NCI-H1092 treated with DMSO at 0.1 percent for 48 hours (cell line): ENCODE measurements at places on chromosomes 7 and 10.

DNA sequence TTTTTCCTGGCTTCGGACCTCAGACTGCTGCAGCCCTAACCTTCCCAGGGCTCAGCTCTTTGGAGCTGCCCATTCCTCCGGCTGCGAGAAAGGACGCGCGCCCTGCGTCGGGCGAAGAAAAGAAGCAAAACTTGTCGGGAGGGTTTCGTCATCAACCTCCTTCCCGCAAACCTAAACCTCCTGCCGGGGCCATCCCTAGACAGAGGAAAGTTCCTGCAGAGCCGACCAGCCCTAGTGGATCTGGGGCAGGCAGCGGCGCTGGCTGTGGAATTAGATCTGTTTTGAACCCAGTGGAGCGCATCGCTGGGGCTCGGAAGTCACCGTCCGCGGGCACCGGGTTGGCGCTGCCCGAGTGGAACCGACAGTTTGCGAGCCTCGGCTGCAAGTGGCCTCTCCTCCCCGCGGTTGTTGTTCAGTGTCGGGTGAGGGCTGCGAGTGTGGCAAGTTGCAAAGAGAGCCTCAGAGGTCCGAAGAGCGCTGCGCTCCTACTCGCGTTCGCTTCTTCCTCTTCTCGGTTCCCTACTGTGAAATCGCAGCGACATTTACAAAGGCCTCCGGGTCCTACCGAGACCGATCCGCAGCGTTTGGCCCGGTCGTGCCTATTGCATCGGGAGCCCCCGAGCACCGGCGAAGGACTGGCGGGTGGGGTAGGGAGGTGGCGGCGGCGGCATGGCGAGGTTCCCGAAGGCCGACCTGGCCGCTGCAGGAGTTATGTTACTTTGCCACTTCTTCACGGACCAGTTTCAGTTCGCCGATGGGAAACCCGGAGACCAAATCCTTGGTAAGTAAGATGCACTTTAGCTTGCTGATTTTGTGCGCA lies at the start of gene PLXDC2:
TSS of gene PLXDC2 (plus strand) at position 22 of the 820 bp plus-strand sequence.
- DNase-seq = no peak

GRCh38 chr7:95027234-95027872 lies 120.0 kb downstream of the PPP1R9A start:
- peak; percentile 27 for DNase-seq

- DNase-seq = no peak
Measured at GRCh38 chr7:115340828-115341227, 418.9 kb downstream of the MDFIC start.

GRCh38 chr7:90484706-90485105 lies 15.3 kb downstream of the PTTG1IP2 start:
- DNase-seq = no peak

GRCh38 chr10:98296524-98296923 lies 28.5 kb upstream of the LOXL4 start:
- DNase-seq = no peak

- DNase-seq = no peak
Measured at GRCh38 chr10:95664543-95664942, 8.0 kb upstream of the ALDH18A1 start.

DNA sequence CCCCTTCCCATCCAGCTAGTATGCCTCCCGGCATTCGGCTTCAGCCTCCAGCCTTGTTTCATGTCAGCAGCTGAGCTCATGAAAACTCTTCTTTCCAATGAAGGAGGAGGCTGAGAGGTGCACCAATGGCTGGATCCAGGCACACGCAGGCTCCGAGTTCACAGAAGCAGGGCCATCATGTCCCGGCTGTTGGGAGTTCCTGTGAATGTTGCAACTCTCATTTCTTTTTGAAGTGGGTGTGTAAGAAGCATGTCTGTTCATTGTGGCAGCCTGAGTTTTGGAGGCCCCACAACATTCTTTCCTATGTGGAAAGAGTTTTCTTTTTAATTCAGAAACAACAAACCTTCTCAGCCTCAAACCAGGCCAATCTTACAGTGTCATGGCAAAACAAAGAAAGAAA lies 89.7 kb downstream of the PTPRE start:
- DNase-seq = no peak

DNA sequence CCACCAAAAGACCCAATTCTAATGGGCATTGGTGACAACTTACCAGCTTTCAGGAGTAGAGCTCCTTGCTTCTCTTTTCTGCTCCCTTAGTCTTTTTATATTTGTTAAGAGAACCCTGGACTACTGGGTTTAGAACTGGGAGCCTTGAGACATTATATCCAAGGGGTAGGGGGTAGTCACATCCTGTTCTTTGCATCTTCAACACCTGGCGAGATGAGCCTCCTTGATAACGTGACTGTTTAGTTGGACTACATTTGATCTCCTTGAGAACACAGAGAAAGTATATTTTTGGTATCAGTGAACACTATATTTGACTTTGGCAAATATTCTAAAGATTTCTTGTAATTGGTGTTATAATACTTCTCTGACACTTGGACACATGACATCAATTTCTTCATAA lies 9.0 kb upstream of the SMNDC1 start:
- DNase-seq = no peak

DNA sequence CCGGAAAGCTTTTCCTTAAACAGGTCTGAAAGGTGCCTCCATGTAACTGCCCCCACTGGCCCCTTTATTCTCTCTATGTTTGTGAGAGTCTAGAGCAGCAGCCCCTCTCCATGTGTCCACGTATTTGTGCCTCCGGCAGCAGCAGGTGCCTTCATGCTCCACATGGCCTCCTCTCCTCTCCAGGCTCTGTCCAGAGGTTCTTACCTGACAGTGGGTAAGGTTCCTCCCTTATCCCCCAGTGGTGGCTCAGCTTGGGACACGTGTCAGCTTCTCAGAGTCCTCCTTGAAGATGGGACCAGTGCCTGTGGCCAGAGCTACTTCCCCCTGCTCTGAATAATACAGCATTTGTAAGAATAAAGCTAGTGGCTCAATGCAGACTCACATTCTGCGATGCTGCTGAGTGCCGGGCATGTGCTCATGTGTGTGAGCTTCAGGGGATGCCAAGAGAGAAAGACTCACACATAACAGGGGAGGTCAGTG lies 7.9 kb downstream of the CALML3 start:
- DNase-seq = no peak

DNA sequence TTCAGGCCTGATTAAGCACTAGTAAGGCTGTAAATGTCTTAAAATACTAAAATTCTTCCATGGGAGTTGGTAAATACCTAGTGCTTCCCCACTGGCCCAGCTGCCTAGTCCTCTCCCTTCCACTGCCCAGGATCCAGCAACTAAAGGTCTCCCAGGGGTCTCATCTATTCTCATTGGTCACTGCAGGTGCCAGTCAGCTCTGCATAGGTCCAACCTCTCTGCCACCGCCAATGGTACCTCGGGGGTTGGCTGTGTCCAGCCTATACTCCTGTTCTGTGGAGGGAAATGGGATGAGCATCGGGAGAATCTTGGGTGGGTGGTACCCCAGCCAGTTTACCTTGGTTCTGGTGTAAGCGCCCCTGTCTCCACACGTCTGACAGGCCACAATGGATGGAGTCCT lies 6.1 kb upstream of the CREB5 start:
- DNase-seq = no peak

DNA sequence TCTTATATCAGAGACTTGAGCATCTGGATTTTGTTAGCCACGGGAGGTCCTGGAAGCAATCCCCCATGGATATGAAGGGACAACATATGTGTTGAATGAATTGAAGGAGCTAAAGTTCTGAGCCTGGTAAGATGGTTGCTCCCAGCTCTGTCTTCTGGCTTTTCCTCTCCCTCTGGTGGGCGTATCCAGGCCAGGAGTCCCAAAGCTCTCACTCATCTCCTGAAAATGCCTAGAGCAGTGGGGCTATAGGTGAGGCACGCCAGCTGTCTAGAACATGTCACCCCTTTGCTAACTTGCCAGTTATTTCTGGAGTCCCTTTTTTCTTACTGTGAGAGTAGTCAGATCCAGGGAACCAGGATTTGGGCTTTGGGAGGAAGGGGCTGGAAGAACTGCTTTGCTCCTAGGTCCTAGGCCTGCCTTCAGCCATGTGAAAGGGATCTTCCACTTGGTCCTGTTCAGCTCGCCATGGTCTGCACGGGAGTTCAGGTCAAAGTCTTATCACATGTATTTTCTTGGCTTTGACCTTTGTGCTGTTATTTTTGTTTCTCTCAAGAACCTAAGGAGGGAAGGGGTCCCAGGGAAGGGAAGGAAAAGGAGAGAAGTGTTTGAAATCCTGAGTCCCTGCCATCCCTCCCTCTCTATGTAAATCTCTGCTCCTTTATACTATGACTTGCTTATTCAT lies 73.6 kb downstream of the MINPP1 start:
- DNase-seq = no peak

- DNase-seq = no peak
Measured at GRCh38 chr7:148835854-148836253, 48.2 kb downstream of the EZH2 start.

DNA sequence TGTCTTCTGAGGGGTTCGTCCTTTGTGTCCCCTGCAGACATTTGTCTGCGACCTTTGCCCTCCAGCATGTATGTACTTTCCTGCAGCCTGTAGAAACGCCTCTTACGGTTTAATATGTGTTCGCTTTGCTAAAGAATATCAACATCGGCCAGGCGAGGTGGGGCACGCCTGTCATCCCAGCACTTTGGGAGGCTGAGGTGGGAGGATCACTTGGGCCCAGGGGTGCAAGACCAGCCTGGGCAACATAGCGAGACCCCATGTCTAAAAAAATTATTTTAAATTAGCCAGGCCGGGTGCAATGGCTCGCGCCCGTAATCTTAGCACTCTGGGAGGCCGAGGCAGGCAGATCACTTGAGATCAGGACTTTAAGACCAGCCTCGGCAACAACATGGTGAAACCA lies 15.5 kb downstream of the ALKBH4 start:
- no peak for DNase-seq

- no peak for DNase-seq
Measured at GRCh38 chr7:18133921-18134320, 106.3 kb upstream of the PRPS1L1 start.

DNA sequence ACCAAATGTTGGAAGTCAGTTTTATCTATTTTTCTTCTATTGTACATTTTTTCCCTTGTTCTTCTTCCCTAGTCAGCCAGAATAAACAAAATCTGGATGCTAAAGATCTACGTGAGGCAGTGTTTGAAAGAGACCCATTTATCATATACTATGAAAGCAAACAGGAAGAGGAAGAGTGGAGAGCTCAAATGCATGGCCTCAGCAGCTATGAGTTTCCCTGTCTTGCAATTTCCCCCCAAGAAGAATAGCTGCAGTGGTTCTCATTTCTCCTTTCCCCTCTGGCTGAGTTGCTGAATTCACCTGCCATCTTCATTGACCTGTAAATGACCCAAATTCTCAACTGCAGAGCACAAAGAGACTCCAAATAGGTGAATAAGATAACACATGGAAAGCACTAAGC lies 347.1 kb upstream of the NRP1 start:
- no peak for DNase-seq

GRCh38 chr7:112616295-112616694 lies 135.5 kb downstream of the LSMEM1 start:
- DNase-seq = no peak

DNA sequence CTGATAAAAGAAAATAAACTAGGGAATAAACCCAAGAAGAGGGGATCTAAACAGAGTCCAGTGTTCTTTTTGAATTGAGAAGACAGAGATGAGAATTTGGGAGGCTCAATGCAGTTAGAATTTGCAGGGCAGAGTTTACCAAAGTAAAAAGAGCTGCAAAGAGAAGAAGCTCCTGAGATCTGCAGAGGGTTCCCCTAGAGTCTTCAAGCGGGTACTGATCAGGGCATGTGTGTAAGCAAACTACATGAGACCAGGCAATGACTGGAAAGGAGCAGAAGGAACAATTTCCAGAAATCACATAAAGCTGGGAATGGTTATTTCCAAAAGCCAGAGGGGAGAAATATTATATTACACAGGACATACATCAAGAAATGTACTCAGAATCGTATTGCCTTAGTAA lies 58.1 kb upstream of the TES start:
- no peak for DNase-seq

DNA sequence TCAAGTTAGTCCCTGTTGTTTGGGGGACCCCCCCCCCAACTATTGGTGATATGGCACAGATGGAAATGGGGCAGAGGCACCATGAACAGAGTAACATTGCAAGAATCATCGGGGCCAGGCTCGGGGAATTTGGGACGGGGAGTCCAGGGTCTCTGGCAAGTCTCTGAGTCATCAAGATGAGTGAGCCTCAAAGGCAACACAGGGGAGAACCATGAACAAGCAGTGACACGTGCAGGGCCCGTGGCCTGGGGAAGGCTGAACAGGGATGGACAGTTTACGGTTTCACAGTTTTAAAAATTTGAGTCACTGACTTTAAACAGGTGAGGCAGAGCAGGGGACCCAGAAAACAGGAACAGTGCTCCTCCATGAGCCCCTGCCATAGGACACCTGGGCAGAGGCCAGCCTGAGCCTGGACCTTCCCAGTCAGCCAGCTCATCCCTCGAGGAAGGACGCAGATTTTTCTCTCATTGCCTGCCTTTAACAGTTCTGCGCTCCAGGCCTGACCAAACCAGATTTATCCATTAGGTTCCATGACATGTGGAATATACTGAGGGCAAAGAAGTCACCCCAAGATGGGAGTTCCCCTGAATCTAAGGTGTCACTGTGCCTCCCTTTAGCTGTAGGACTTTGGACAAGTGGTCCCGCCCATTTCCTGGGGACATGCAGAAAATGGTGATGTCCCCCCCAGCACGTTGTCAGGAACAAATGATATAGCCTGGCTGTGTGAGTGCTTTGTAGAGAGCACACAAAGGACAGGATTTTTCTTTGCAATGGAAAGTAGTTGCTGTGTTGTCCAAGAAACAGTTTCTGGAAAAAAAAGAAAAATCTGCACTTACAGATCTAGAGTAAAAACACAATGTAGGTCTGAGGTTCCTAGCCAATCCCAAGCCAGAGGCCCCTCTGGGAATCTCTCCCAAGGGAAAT lies 23.8 kb downstream of the CHST15 start:
- DNase-seq = no peak

- no peak for DNase-seq
Measured at GRCh38 chr10:534047-534566, 155.4 kb downstream of the DIP2C start.

GRCh38 chr7:98617960-98618418 lies 904 bp downstream of the NPTX2 start:
- DNase-seq = peak; percentile 16

- DNase-seq = no peak
Measured at GRCh38 chr7:77866786-77867536, 68.4 kb downstream of the PHTF2 start.

GRCh38 chr7:40058026-40058425 lies 76.4 kb downstream of the MPLKIP start:
- DNase-seq = no peak

- no peak for DNase-seq
Measured at GRCh38 chr10:129854796-129855705, 109.0 kb downstream of the EBF3 start.

- DNase-seq = no peak
Measured at GRCh38 chr7:2732388-2732787, 44.4 kb downstream of the AMZ1 start.
